ENCODE measurements at places on chromosomes 12 and 14.
A peak's percentile ranks its signal among the peaks of the same experiment; 100 is the strongest.

DNA sequence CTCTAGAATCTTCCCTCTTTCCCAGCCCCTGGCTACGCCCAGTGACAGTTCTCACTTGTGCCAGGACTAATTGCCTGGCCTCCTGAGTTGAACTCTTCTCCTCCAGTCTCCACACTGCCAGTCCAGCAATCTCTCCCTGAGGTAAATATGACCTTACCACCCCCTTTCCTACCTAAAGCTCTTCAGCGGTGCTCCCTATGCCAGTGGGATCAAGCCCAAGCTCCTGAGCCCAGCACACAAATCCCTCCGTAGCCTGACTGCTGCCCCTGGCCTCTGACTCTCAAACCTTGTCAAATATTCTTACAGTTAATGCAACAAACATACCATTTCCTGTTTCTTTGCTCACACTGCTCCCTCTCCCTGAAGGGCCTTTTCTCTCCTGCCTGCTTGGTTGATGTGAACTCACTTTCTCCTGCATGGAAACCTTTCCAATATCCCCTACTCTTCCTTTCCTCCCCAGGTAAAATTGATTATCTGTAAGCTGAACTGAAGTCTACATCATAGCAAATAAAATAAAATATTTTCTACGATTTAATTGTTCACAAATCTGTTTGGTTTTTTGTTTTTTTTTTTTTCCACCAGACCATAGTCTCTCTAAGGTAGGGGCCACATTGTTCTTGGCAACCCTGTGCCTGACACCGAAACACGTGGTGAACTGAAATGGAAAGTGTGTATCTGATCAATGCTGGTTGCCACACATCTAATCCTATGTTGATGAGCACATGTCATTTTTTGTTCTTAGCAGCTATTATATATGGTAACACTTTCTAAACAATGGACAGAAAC lies 147.5 kb downstream of the SLC38A6 start:
- H3K4me3 ChIP-seq, result no peak overlapping the region
- DNase-seq, result no peak
- no peaks in the 10 kb centered on the region for H3K36me3 ChIP-seq
- no peaks in the 10 kb centered on the region for H3K27me3 ChIP-seq
- H3K27ac ChIP-seq, result no peak overlapping the region

- no peaks in the 10 kb centered on the region for H3K4me1 ChIP-seq
- no peak overlapping the region for H3K4me3 ChIP-seq
- no peak for DNase-seq
These were observed 45.2 kb downstream of the VEZT start for GRCh38 chr12:95262808-95263207.

DNA sequence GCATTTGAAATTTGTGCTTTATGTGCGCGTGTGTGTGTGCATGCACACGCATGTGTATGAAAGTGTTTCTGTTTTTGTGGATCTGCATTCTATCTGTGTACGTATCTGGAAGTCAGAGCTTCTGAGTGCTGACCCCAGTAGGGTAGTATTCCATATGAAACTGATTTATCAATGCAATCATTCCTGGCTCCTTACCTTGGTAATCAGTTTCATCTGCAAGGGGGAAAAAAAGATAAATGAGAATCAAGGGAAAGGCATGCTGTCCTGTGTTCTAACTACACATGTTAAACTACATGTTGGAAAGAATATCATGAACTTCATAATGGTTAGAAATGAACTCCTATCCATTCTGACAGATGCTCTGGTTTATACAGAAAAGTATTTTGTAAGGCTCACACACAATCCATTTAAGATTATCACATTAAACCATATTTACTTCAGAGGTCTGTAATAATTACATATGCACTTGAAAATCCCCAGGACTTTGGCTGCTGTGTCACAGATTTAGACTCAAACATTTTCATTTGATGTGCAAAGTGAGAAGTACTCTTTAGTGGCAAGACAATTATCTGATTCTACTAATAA lies 276.1 kb upstream of the LMO3 start:
- H3K27me3 ChIP-seq, result no peaks in the 10 kb centered on the region
- no peak overlapping the region for H3K4me3 ChIP-seq
- H3K36me3 ChIP-seq, result no peaks in the 10 kb centered on the region
- H3K4me1 ChIP-seq, result no peaks in the 10 kb centered on the region
- DNase-seq, result no peak
- H3K27ac ChIP-seq, result no peak overlapping the region

GRCh38 chr12:104207416-104208205 lies 8.0 kb upstream of the TXNRD1 start:
- H3K36me3 ChIP-seq, result no peaks in the 10 kb centered on the region
- no peaks in the 10 kb centered on the region for H3K27me3 ChIP-seq
- no peak overlapping the region for H3K4me3 ChIP-seq
- no peak for DNase-seq

DNA sequence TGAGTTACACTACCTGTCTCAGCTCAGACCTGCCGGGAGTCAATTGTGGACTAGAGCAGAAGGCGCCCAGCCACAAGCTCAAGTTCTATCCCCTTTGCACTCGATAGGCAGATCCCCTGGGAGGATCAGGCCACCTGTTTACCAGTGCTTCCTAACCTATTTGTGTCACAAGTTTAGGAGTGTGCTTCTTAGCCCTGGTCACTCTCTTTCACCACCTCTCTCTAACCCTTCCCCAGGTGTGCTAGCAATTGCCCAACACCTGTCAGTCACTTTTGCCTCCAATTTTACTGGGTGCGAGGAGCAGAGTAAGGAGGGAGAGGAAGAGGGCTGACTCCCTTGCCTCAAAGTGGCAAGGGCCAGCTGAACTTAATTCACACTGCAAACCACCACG lies 745 bp upstream of the NAA30 start:
- no peaks in the 10 kb centered on the region for H3K27me3 ChIP-seq
- DNase-seq, result no peak
- H3K36me3 ChIP-seq, result no peaks in the 10 kb centered on the region
- peak overlapping the region; percentile 81 for H3K4me3 ChIP-seq
- H3K27ac ChIP-seq, result 0 out of 2 replicates have a peak overlapping the region, but pooled peaks have one; percentile 20

- peaks cover 6% of the 10 kb centered on the region for H3K4me1 ChIP-seq
- H3K27ac ChIP-seq, result no peak overlapping the region
- H3K36me3 ChIP-seq, result no peaks in the 10 kb centered on the region
- DNase-seq, result no peak
These were observed 5.3 kb downstream of the NGB start for GRCh38 chr14:77265561-77266335.

- H3K4me3 ChIP-seq, result no peak overlapping the region
- no peaks in the 10 kb centered on the region for H3K4me1 ChIP-seq
- no peak overlapping the region for H3K27ac ChIP-seq
- no peaks in the 10 kb centered on the region for H3K36me3 ChIP-seq
- no peaks in the 10 kb centered on the region for H3K27me3 ChIP-seq
- DNase-seq, result no peak
These were observed 47.7 kb upstream of the RMST start for GRCh38 chr12:97414855-97415254.

- no peaks in the 10 kb centered on the region for H3K36me3 ChIP-seq
- DNase-seq, result no peak
- no peaks in the 10 kb centered on the region for H3K27me3 ChIP-seq
These were observed 140.6 kb downstream of the EPS8 start for GRCh38 chr12:15648558-15648957.

DNA sequence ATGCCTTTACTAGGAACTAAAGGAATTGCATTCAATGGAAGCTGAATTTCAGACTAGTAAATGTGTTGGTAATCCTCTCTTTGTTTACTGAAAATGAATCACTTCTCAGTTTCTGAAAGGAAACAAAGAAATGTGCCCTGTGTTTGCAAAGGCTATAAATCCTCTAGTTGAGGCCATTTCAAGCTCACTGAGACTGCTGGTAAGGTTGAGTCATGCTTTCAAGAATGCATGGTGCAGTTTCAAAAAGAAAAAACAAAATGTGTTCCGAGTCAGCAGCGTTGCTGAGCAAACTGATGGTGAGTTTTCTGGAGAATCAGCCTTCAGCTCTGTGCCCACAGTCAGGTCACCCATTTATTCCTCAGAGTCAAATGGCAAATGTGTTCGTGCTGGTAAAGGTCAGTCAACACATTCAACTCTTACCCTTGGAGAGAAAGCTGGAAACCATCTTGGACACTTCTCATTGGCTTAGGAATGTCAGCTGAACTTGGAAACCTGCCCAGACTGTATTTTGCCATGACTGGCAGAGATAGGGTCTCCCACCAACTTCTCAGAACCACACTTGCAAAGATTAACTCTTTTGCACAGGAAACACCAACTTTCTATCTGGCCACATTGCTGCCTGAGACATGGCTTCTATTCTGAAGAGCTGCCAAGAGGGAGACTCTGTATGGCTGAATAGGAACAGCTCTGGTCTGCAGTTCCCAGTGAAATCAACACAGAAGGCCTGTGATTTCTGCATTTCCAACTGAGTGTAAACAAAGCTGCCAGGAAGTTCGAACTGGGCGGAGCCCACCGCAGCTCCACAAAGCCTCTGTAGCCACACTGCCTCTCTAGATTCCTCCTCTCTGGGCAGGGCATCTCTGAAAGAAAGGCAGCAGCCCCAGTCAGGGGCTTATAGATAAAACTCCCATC lies 484.4 kb downstream of the ATP23 start:
- H3K4me1 ChIP-seq, result peaks cover 6% of the 10 kb centered on the region
- peak overlapping the region; percentile 69 for H3K27ac ChIP-seq
- H3K27me3 ChIP-seq, result no peaks in the 10 kb centered on the region
- no peaks in the 10 kb centered on the region for H3K36me3 ChIP-seq
- DNase-seq, result no peak
- peak overlapping the region; percentile 21 for H3K4me3 ChIP-seq

GRCh38 chr14:85978582-85979250 lies 448.8 kb downstream of the FLRT2 start:
- no peak for DNase-seq
- no peaks in the 10 kb centered on the region for H3K27me3 ChIP-seq
- no peak overlapping the region for H3K4me3 ChIP-seq

- peaks cover 3% of the 10 kb centered on the region for H3K4me1 ChIP-seq
- H3K27ac ChIP-seq, result no peak overlapping the region
- DNase-seq, result no peak
- no peaks in the 10 kb centered on the region for H3K36me3 ChIP-seq
- H3K27me3 ChIP-seq, result no peaks in the 10 kb centered on the region
These were observed 73.4 kb downstream of the PRMT8 start for GRCh38 chr12:3564411-3564810.

DNA sequence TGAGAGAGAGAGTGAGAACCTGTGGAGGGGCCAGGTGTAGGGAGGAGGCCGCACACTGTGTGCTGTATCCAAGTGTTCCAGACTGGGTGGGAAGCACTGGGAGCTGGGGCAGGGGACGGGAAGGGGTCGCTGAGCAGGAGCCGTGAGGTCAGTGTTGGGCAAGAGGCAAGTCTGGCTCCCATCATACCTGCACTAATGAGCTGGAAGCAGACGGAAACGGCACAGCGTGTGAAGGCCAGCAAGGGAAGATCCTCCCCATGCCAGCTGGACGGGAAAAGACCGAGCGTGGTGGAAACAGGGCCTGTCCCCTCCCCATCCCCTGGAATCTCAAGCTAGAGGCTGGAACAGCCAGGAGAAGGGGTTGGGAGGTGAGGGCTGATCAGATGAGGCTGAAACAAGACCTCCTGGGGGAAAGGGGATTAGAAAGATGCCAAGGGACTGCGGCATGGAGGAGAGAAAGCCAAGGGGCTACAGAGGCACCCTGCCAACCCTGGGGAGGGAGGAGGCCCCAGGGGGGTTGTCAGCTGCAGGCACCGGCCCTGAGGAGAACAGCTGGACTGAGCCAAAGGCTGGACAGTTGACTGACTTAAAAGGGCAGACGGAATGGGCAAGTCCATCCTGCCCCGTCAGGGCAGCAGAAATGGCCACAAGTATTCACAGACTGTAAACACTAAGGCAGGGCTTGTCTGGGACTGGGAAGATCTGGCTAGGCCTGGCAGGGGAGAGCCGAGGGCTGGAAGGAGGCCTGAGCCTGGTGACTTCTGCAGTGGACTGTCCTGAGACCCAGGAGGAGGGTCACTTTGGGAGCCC lies 19.0 kb upstream of the LTBP2 start:
- no peaks in the 10 kb centered on the region for H3K36me3 ChIP-seq
- no peak overlapping the region for H3K27ac ChIP-seq
- H3K4me3 ChIP-seq, result no peak overlapping the region
- no peak for DNase-seq
- H3K4me1 ChIP-seq, result peaks cover 3% of the 10 kb centered on the region

- H3K27me3 ChIP-seq, result no peaks in the 10 kb centered on the region
- no peak overlapping the region for H3K4me3 ChIP-seq
- H3K27ac ChIP-seq, result no peak overlapping the region
- 0 out of 2 replicates have a peak, but pooled peaks cover 4% of the 10 kb centered on the region for H3K36me3 ChIP-seq
- peaks cover 1% of the 10 kb centered on the region for H3K4me1 ChIP-seq
These were observed 13.5 kb downstream of the ITGA5 start for GRCh38 chr12:54405573-54405972.

- no peaks in the 10 kb centered on the region for H3K4me1 ChIP-seq
- DNase-seq, result no peak
- H3K36me3 ChIP-seq, result no peaks in the 10 kb centered on the region
- no peak overlapping the region for H3K4me3 ChIP-seq
These were observed 258.4 kb upstream of the SFSWAP start for GRCh38 chr12:131452444-131452860.

GRCh38 chr12:123267991-123268843 lies 3.4 kb downstream of the CDK2AP1 start:
- H3K36me3 ChIP-seq, result peaks cover 4% of the 10 kb centered on the region
- H3K27ac ChIP-seq, result peak overlapping the region; percentile 65
- H3K4me1 ChIP-seq, result peaks cover 15% of the 10 kb centered on the region
- H3K4me3 ChIP-seq, result no peak overlapping the region
- DNase-seq, result no peak
- H3K27me3 ChIP-seq, result no peaks in the 10 kb centered on the region

DNA sequence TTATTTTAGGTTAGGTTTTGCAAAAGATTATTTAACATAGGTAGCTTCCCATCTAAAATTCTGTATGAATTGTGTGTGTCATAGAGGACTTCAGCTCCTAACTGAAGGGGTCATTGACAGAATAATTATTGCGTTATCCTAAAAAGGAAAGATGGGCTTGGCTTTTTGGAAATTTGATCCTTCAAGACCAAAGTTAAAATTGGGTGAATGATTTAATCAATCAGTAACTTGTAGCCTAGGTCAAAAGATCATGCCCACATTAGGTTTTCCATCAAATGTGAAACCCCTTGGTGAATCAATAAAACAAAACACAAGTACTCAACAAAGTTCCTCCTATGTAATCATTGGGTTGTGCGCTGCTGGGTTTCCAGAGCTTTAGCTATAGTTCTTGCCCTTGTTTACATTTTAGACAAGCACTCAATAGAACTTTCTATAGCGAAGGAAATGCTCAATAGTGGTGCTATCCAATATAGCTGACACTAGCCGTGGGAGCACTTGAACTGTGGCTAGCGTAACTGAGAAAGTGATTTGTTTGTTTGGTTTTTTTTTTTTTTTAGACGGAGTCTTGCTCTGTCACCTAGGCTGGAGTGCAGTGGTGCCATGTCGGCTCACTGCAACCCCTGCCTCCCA lies 37.6 kb upstream of the ARHGAP5 start:
- H3K4me1 ChIP-seq, result no peaks in the 10 kb centered on the region
- no peak for DNase-seq
- H3K4me3 ChIP-seq, result no peak overlapping the region
- H3K36me3 ChIP-seq, result no peaks in the 10 kb centered on the region
- H3K27me3 ChIP-seq, result no peaks in the 10 kb centered on the region
- no peak overlapping the region for H3K27ac ChIP-seq

GRCh38 chr12:93369505-93369904 lies 8.2 kb upstream of the NUDT4 start:
- H3K27ac ChIP-seq, result no peak overlapping the region
- peaks cover 3% of the 10 kb centered on the region for H3K4me1 ChIP-seq
- no peak for DNase-seq
- H3K36me3 ChIP-seq, result no peaks in the 10 kb centered on the region

Measured in H1 (cell line).